ENCODE measurements at places on chromosomes 3 and 15.
A peak's percentile ranks its signal among the peaks of the same experiment; 100 is the strongest.

GRCh38 chr3:52431459-52432223 is 13.3 kb downstream of the SEMA3G start:
- no peak for DNase-seq

- no peak for DNase-seq
Measured at GRCh38 chr3:153980252-153980590, 141.0 kb upstream of the ARHGEF26 start.

DNA sequence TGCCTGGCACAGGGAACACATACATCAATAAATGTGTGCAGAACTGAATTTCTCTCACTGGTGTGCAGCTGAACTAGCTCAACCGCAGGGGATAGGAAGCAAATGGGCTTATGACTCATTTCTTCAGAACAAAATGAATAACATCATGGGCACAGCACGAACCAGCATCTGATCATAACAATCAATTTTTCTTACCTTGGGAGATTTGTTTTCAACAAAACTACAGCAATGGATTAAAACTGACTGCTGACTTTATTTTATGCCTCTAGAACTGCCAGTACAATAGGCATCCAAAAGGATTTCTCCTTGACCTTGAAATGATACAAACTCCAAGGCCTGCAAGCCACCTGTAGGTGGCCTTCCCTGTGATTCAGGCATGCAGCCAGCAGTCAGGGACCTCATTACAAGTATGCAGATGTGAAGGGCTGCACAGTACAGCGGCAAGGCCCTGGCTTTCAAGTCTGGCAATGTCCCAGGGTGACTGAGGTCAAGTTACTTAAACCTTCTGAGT is 26.1 kb downstream of the TAMM41 start:
- peak; percentile 72 for DNase-seq

GRCh38 chr3:101677436-101678286 is 729 bp upstream of the ZBTB11 start:
- DNase-seq = no peak

- DNase-seq = no peak
Measured at GRCh38 chr15:84731774-84732173, 15.8 kb upstream of the SEC11A start.

DNA sequence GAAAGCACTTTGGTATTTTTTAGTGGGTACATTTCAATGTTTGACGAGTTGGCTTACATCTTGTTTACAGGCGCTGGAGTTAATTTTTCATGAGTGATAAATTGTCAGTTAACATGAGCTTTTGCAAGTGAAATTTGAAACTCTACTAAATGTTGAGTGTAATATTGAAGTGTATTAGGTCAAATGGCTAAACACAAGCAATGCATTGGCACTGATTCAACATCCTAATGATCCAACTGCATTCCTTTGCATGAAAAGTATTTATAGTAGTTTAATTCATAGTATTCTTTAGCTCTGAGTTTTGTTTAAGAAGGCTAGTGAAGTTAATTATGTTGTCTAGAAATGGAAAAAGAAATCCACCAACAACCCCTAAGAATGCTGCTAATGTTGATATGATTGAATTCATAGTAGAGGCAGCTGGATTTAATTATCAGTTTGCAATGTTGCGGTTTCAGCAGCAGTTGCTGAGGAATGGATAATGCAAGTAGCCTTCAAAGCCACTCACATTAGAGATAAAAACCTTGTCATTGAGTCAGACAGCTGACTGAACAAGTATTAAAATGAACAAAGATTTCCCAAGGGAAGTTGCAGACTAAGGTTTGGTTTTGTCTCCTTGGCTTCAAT is 245.6 kb upstream of the GOLIM4 start:
- DNase-seq = peak; percentile 26

DNA sequence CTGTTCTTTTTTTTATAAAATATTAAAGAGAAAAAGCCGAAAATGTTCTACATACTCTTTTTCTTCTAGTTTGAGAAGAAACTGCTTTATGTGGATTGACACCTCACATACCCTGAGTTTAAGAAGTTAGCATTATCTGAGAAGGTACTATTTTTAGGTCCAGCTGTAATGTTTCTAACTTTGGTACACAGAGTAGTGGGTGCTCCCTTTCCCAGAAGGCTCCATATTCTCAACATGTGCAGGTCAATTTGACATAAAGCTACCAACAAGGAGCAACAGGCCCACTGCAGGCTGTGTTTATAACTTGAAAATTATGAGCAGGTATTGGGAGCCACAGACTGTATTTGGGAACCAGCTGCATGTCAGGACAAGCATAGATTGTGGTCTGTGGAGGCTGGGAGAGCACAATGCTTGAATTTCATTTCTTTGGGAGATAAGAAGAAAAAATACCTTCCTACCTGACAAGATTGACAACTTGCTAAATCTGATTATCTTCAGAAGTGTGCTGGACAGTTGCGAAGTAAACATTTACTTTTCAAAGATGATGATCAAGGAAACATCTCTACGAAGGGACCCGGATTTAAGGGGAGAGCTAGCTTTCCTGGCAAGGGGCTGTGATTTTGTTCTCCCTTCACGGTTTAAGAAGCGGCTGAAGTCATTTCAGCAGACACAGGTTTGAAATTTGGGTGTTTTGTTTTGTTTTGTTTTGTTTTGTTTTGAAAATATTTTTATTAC is 57.2 kb downstream of the PPP2R3A start:
- DNase-seq = no peak

- DNase-seq = no peak
Measured at GRCh38 chr3:47337656-47338055, 43.2 kb upstream of the PTPN23 start.

GRCh38 chr15:68581725-68582124 is 2.9 kb downstream of the CORO2B start:
- no peak for DNase-seq

DNA sequence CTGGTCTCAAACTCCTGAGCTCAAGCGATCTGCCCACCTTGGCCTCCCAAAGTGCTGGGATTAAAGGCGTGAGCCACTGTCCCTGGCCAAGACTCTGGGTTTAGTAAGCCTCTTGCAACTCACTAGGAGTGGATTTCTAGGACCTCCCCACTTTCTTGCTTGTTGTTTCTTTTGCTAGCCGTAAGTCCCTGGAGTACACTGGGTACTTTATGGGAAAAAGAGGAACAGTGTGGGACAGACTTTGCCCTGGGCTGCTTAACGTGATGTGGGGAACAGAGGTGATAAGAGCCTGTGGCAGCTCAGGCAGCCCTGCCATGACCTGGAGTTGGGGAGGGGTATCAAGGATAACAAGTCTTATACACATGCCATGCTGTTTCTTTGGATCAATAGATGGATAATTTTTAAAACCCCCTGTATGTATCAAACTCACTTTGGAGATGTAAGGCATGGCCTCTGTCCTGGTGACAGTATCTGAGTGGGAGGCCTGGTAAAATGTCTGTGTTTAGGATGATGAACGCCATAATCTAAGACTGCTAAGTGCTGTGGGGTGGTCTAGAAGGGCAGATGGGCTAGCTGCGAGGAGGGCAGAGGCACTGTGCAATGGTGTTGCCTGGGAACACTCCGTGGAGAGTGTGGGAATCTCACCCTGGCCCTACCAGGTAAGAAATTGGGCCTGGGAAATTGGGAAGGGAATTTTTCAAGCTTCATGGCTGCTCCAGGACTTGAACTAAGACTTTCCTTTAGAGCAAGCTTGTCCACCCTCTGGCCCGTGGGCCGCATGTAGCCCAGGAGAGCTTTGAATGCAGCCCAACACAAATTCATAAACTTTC is 54.8 kb downstream of the SMAD3 start:
- DNase-seq = no peak

DNA sequence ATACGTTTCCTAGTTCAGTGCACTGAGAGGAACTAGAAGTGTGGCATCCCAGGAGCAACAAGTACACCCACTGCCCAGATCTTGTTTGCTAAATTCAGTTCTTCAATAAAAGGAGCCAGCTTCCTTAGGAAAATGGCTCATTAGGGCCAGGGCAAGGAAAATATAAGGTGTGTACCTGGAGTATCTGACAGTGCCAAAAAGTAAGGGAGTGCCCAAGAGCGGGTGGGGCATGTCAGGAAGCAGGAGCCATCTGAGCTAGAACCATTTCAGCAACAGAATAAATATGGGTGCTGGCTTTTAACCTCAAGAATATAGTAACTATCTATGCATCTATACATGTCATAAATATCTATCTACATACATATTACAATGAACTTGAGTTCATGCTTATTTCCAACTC is 44.1 kb downstream of the SLC41A3 start:
- no peak for DNase-seq

- no peak for DNase-seq
Measured at GRCh38 chr3:111923095-111923771, 55.6 kb upstream of the ABHD10 start.

GRCh38 chr3:124760601-124761000 is 30.3 kb downstream of the UMPS start:
- DNase-seq = no peak

DNA sequence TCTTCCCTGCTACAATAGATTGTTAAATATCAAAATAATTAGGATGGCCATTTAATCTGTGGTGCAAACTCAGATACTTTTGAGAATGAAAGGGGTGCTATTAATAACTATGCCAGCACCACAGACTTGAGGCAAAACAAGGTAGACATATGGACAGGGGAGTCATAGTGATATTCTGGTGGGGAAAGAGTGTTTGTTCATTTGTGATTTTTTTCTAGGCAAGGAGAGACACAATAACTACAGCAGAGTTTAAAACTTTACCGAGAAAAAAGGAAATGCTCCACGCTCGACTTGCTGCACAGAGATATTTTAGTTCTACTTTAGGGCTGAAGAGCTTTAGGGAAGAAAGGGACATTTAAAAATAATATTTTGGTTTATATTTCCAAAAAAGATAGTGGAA is 611.2 kb upstream of the GRM7 start:
- no peak for DNase-seq

DNA sequence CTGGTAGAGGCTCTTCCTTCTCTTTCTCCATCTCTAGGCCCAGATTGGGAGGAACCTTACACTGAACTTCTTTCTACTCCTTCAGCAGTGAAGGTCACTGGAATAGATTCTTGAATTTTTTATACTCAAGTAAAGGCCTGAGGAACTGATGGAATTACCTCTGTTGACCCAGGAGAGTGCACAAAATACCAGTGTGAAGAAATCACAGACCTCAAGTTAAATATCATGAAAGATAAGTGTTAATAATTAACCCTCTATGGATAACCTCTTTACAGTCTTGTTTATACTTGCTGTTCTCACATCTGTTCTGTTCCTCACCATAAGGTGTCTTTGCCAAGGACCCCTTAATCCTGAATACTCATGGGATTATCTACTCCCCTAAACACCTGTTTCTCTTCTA is 244.4 kb upstream of the STAC start:
- no peak for DNase-seq

- peak; percentile 22 for DNase-seq
Measured at GRCh38 chr3:120567370-120568201, 28.6 kb upstream of the NDUFB4 start.

- DNase-seq = no peak
Measured at GRCh38 chr15:39317225-39317624, 263.7 kb upstream of the THBS1 start.

DNA sequence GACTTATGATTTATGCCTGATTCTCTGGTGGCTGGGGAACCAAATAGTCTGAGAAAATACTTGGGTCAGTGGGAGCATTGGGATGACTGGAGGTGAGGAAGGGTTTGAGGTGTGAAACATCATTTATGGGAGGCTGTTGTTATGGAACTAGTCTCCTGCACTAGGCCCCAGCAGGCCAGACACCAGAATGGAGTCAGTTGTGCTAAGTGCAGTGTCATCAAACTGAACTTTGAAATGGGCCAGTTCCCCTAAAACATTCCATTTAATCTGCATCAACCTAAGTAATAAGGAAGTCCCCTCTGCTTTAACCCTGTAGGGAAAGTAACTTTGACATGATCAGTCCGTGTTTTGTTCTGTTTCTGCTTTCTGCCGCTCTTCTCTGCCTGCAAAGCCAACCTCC is 44.9 kb upstream of the KLHL25 start:
- no peak for DNase-seq

DNA sequence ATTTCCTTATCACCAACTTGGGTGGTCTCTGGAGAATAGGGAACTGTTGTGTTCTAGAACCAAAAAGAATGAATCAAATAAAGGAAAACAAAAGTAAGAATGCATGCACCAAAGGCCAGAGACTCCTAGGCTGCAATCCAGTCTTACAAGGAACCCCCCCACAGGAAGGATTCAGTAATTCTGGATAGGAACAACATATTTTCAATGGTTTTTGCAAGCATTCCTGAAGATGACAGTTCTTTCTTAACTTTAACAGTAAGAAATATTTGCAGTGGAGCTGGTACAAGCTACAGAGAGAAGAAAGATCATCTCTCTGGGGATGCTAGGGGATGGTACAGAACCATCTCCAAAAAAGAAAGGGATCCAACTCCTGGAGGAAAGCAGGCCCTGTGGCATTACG is 116.2 kb upstream of the CHRM5 start:
- no peak for DNase-seq

DNA sequence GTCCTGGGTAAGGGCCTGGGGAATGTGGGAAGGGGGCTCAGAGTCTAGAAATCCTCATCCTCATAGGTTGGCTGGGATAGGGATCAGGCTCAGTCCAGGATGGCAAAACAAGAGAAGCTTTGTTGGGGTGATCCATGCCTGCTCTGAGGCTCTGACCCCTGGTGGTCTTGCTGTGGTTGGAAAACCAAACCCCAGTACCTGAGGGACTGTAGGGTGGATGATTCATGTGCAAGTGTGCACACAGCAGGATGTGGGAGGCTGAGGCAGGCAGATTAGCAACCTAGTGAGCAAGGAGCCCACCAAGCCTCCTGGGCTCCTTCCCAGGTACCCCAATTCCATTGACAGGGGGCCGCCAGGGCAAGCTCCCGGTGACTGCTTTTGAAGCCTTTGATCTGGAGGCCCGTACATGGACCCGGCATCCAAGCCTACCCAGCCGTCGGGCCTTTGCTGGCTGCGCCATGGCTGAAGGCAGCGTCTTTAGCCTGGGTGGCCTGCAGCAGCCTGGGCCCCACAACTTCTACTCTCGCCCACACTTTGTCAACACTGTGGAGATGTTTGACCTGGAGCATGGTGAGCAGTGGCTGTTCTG is 3.1 kb downstream of the KLHDC8B start:
- no peak for DNase-seq

DNA sequence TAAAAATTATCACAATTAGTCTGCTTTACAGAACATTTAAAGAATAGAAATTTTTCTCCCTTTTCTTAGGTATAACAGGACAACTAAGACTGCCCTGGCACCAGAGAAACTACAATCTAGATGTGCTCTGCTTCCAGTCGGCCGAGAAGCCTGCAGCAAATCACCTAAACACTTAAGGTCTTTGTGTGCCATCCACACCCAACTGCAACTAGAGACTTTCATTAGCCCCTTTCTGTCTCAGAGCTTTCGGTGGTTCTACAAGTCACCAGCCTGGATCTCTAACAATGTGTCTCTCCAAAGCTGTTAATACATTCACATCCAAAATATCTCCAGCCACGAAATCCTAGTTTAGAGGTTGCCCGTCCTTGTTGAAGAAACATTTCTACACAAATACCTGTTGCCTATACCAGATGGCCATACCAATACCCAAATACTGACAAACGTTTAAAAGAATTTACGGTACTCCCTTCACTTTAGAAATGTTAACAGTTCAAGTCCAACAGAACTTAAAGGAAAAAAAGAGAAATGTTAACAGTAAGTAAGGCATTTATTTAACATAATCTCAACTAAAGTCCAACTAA is 6.7 kb downstream of the PRC1 start:
- DNase-seq = no peak

GRCh38 chr3:154480033-154480432 is 50.0 kb upstream of the GPR149 start:
- DNase-seq = no peak
